ENCODE measurements at places on chromosomes 12 and 14.

DNA sequence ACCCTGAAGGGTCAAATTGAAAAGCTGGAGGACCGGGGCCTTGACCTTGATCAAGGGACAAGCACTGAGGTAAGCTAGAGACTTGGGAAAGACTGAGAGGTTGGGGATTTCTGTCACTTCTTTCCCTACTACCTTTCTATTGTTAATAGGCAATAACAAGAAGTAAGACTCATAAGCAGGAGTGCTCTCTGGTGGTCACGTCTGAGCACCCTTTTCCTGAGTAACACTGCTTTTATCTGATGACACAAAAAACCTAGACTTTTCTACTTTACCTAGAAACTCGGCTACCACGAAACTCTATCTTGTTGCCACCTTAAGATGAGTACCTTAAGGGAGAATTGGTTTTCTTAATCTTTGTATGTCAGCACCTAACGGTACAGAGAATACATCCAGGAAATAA, 35.5 kb upstream of the PPFIBP1 start:
- no peak for DNase-seq

- DNase-seq: no peak
Measured at GRCh38 chr12:113903381-113903863, 62.7 kb downstream of the RBM19 start.

DNA sequence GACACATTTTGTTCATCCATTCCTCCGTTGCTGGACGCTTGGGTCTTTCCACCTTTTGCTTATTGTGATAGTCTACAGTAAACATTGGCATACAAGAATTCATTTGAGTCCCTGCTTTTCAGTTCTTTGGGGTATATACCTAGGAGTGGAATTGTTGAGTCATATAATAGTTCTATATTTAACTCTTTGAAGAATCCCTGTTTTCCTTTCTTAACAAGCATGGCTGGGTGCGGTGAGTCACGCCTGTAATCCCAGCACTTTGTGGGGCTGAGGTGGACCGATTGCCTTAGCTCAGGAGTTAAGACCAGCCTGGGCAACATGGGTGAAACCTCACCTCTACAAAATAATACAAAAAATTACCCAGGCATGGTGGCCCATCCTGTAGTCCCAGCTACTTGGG, 75.4 kb downstream of the CCDC92 start:
- DNase-seq: no peak

- DNase-seq: no peak
Measured at GRCh38 chr12:103930787-103931735, 851 bp downstream of the HSP90B1 start.

- DNase-seq: no peak
Measured at GRCh38 chr12:24562771-24563431, 386.0 kb downstream of the BCAT1 start.

DNA sequence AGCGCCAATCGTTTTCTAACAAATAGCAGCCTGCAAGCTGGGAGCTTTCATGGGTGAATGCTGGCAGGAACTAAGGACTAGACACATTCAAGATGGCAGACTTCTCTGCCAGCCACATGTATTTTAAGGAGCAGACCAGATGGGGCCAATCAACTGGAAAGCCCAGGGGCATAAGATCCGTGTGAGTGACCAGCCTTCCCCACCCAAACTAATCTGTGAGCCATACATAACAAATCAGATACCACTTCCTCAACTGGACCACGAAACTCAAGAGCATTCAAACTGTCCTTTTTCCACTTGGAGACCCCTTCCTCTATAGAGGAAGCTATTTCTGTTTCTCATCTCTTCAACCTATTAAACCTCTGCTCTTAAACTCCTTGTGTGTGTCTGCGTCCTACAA, 9.7 kb downstream of the TCL1B start:
- DNase-seq: no peak
